ENCODE measurements at places on chromosomes 6 and 20.

DNA sequence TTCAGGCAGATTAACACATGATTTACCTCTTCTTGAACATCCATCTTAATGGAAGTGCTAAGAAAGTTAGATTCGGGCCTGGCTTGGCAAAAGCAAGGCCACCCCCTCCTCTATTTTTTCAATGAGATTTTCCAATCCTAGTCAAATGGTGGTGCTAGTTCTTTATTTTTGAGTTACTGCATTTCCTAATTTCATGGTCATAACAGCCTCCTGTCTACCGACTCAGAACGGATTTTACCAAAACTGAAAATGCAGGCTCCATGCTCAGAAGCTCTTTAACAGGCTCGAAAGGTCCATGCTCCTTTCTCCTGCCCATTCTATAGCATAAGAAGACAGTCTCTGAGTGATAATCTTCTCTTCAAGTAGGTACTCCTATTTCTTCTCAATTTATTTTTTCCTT is 117.2 kb upstream of the ESR1 start:
- no peak for DNase-seq

DNA sequence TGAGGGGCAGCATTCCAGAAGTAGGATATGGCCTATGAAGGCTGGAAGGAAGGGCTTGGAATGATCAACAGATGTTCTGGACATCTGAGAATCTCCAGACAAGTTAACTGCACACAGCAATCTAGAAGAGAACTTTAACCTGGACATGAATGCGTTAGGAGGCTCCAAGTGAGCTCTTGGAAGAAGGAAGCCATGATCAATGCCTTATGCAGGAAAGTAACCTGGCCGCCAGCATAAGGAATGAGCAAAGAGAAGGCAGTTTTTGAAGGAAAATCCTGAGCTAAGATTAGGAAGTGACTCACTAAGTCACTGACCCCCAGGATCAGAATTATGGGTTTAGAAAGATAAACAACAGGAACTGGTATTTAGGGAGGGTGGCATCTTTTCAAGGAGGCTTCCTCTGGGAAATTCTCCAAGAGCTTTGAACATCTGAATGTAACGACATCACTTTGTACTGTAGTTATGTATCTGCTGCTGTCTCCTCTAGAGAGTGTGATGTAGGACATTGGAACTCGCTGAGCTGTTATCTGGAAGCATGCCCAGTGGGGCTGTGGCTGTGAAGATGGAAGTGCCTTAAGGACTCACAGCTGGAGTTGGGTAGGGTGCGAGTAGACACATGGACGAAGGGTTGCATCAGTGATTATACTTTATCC is 236.8 kb downstream of the PACRG start:
- DNase-seq: no peak

- DNase-seq: no peak
Measured at GRCh38 chr20:373171-373890, 7.2 kb upstream of the TRIB3 start.

DNA sequence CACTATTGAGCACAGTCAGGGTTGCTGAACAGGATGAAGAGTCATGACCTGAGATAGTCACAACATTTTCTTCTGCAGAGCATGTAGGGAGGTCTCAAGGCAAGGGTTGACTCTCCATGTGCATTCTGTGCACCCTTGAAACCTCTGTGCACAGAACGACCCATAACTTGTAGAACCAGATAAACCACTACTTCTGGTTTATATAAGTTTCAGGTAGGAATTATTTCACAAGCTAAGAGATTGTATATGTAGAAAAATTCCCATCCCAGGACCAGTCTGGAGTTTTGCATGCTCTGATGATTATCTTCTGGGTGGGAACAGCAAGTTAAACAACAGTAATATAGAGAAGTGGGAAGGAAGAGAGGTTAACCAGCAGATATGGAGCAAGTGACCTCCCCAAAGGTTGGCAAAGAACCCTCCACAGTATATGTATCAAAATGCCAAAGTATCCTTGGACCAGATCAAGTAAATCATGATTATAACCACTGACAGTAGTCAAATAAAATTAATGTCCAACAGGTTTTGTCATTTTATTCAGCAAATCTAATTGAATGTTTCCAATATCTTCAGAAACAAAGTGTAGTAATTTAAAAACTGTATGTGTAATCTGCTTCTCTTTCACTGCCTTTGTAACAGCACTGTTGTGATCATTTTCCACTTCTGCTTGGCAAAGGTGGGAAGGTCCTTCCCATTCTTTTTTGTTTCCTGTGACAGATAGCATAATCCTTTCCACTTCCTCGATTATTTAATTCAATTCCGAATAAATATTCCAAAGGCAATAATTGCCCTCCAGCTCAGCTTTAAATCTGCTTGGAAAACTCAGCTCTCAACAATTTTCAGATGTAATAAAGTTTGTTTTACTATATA is 104.4 kb downstream of the SYNE1 start:
- no peak for DNase-seq

- DNase-seq: no peak
Measured at GRCh38 chr6:129364037-129364436, 345.9 kb downstream of the ARHGAP18 start.

DNA sequence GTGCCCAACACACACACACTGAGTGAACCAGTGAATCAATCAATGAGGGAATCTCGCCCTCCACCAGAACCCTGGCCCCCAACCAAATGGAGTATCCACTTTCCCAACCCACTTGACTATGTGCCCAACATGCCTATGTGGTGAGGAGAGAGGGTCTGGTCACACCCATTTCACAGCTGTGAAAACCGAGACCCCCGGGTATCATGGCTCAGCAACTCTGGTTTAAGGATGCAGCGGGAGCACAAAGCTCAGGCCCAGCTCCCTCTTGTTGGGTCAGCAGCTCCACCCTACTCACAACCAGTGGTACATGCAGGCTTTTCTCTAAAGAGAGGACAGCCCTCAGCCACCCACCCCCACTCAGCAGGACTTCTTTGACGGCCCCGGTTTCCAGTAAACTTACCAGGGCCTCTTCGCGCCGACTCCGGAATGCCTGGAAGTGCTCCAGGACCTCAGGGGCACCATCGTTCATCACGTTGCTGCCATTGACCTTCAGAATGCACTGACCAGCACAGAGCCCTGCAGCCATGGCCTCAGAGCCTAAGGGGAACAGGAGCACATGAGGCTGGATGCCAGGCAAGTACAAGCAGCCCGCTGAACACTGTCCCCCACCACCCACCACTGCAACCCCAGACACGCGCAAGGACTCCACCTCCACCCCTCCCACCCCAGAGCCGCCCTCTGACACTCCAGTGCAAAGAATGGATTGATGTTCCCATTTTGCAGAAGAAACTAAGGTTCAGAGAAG is 174.7 kb downstream of the PREX1 start:
- DNase-seq: no peak

DNA sequence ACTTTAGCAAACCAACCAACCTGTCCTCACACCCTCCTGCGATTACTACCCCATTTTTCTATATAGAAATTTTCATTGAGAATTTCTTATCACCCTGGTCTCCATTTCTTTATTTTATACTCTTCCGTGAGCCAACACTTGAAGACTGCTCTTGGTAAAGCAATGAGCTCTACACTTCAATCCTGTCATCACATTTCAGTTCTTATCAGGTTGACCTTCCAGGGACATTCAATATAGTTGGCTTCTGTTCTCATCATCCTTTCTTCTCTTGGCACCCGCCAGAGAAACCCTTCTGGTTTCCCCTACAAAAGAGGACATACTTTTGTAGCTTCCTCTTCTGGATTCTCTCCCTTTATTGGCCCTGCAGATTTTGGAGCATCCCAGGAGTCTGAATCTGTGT is 279.3 kb downstream of the PRKN start:
- DNase-seq: no peak

Data from kidney (tissue), 22 donors.